ENCODE measurements at places on chromosomes 5 and 9.

DNA sequence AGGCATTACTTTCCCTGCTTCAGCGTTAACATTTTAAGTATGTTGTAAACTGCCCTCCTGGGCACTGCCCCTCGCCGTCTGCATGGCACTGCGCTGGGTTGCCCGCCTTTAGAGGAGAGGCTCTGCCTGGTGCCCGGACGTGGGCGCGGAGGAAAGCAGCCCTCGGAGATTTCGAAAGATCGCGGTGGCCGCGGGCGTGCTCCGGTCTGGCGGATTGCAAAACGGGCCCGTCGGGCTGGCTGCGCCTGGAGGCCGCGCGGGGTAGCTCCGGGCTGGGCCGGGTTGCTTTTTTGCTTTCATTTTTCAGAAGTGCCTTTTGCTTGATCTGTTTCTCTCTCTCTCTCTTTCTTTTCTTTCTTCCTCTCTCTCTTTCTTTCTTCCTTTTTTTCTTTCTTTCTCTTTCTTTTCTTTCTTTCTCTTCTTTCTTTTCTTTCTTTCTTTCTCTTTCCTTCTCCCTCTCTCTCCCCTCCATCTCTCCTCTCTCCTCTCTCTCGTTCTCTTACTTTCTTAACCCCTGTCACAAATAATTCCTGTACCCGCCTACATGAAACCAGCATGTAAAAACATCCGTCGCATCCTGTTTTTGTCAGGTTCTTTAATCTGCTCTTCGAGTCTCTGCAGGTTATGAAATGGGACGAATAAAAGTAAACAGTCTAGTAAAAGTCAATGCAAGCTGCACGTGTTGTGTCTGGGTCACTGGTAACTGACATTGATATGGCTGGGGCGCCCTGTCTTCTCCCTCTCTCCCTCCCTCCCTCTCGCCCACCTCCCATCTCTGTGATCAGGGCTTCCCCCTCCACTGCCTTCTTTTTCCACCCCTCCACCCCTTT lies 1.7 kb downstream of the FST start:
- DNase-seq, result no peak

- no peak for DNase-seq
Observed at GRCh38 chr9:105053209-105053652, 125.3 kb upstream of the ABCA1 start.

DNA sequence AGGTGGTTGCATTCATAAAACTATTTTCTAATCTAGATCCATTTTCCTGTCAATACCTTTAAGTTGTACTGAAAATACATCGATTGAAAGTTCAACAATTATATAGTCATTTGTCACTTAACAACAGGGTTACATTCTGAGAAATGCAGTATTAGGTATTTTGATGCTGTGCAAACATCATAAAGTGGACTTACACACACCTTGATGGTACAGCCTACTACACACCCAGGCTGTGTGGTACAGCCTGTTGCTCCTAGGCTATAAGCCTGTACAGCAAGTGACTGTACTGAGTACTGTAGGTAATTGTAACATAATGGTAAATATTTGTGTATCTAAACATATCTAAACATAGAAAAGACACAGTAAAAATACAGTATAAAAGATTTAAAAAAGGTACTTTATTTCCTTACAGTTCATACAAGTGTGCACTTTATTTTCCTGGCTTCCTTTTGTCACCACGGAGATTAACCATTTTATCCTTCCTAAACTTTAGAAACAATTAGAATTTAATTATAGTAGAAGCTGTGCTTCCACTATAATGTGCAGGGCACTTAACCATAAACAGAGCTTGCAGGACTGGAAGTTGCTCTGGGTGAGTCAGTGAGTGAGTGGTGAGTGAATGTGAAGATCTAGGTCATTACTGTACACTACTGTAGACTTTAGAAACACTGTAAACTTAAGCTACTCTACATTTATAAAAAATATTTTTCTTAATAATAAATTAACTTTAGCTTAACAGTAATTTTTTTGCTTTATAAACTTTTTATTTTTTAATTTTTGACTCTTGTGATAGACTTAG lies 42.9 kb upstream of the MEF2C start:
- no peak for DNase-seq

- no peak for DNase-seq
Observed at GRCh38 chr5:142107736-142108431, 695 bp upstream of the NDFIP1 start.

- no peak for DNase-seq
Observed at GRCh38 chr5:17403695-17404490, 94.1 kb upstream of the TAF11L2 start.

- DNase-seq, result no peak
Observed at GRCh38 chr9:21782205-21782604, 20.2 kb upstream of the MTAP start.

GRCh38 chr5:159402311-159402710 lies 72.0 kb upstream of the IL12B start:
- DNase-seq, result no peak

GRCh38 chr9:133759146-133759900 lies 21.2 kb upstream of the SARDH start:
- DNase-seq, result no peak

DNA sequence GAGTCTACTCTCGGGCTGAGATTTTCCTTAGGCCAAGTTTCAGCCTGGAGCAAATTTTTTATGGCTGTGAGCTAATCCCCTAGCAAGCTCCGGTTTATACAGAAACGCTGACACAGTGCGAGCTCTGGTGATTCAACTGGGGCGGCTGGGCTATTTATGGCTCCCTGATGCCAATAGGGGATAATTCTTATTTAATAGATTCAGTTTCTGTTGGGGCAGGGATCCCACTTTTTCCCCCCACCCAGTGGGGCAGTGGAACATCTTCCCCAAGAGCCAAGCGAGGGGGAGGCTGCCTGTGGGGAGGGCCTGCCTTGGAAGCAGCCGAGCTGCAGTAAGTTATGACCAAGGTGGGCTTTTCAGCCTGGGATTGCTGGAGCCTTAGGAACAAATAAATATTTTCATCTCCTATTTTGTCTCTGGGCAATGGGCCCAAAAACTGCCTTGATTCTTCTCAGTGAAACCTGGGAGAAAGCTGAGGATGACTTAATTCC lies 129.1 kb downstream of the MACROH2A1 start:
- DNase-seq, result no peak

DNA sequence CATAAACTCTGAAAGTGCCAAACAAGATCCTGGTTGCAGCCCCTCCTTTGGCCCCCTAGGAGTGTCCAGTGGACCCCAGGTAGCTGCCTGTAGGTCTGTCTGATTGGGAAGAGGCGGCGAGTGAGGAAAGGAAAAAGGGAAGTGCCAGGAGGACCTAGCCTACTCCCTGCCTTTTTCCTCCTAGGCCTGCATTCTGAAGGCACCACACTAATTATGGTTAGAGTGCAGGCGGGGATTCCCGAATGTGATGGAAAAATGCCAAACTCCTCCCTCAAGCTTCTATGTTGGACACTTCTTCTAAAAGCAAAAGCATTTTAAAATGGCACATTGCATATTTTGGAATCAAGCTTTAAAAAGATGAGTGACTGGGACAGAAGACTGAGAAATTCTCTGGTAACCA lies 83.2 kb upstream of the SMIM15 start:
- DNase-seq, result peak; percentile 27

- no peak for DNase-seq
Observed at GRCh38 chr5:34538026-34538672, 118.0 kb upstream of the RAI14 start.

DNA sequence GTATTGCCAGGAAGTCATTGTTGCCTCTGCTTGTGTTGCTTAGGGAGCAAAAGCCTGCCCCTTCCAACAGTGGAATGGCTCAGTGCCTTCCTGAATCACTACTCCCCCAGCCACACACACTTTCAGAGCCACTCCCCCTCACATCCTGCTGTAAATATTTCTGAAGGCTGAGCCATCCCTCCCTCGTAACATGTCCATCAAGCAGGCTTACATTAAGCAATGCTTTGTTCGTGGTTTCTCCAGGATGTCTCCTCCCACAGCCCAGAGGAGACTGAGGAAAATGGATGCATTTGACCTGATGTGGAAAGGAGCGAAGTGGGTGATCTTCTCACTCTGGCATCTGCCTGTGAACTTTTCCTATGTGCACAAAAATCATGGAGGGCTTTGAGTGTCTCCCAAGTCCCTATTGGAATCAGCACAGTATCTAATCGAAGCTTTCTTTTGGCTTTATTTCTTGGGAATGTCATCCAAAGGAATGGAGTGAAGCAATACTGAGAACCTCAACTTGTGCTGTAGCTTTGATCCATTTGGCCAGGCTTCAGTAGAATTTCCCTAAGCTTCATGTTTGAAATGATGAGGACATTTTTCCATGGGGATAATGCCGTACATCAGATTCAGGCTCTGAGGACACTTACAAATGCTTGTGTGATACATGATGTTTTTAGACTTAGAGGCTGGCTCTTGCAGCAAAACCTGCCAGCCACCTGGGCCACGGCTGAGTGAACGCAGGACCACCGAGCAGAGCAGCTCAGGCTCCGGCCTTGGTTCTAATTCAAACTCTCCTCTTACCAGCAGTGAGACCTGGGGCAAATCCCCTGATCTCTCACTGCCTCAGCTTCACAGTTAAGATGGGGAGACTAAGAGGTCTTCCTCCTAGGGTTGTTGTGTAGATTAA lies 389.1 kb downstream of the ENC1 start:
- no peak for DNase-seq

- no peak for DNase-seq
Observed at GRCh38 chr5:179408611-179409010, 63.4 kb upstream of the ADAMTS2 start.

DNA sequence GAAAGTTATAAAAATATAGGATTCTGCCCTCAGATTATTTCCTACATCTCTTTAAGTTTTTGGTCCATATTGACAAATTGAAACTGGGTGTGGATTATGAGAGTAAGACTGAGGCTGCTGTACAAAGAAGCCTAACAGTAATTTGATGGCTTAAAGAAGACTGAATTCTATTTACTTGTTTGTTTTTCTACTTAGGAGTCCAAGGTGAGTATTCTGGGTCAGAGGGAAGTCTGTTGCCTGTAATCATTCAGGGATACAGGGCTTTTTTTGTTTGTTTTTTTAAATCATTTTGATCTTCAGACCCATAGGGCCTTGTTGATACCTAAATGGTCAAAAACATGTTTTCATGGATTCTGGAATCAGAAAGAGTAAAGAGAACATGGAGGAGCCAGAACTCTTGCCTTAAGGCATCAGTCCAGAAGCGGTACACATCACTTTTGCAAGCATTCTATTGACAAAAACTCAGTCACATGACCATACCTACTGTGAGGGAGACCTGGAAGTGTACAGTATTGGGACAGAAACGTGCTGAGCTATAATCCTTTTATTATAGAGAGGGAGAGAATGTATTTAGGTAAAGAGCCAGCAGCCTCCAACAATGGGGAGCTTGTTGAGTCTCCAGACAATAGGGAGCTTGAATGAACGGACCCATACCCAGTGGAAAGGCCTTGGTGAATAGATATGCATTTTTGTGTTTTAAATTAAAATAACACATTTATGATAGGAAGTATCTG lies 102.7 kb downstream of the LRRC70 start:
- DNase-seq, result no peak

- no peak for DNase-seq
Observed at GRCh38 chr9:117546894-117547678, 132.2 kb upstream of the ASTN2 start.

GRCh38 chr5:173602423-173602822 lies 14.0 kb downstream of the BOD1 start:
- DNase-seq, result no peak

DNA sequence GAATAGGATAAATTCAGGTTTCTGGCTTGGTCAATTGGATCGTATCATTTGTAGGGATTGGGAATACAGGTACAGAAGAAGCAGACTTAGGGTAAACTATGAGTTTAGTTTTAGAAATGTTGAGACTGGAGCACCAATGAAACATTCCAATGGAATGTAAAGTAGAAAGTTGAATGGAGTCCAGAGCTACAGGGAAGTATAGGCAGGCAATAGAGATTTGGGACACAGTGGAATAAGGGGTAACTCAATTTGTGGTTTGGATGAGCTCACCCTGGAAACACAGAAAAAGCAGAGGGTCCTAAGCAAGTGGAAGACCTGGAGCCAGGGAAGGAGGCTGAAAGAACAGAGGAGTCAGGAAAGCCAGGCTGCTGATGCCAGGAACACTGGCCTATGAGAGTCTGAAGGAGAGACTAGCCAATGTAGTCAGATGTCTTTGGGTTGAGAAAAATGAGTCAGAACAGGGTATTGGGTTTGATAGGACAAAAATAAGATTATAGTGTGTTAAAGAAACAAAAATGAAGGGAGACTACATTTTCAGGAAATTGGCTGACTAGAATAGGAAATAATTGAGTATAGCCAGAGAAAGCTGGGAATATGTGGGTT lies 72.8 kb downstream of the STARD4 start:
- DNase-seq, result no peak

DNA sequence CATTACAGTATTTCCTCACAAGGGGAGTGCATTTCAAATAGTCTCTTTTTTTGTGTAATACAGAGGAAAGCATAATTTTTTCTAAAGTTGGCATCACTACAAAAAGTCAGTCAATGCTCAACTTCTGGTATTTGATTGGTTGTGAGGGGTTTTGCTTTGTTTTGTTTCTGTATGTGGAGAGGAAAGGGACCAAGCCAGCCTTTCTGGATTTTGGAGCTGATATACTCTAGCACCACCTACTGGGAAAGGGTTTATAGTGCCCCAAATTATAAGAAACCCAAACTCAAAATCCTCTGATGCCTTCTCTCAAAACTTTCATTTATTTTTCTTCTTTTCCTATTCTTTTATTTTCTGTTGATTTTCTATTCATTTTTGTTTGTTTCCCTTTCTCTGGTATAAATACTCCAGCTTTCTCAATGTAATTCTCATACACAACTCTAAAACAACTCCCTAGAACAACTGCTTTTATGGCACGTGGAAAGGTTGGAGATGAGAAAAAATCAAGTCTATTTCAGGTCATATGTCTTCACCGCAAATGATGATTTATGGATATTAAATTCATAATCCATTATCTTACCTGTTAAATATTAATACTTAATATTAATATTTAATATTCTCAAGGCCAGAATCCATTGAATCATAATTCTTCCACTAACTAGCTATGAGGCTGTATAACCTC lies 69.5 kb upstream of the ANXA1 start:
- peak; percentile 36 for DNase-seq

DNA sequence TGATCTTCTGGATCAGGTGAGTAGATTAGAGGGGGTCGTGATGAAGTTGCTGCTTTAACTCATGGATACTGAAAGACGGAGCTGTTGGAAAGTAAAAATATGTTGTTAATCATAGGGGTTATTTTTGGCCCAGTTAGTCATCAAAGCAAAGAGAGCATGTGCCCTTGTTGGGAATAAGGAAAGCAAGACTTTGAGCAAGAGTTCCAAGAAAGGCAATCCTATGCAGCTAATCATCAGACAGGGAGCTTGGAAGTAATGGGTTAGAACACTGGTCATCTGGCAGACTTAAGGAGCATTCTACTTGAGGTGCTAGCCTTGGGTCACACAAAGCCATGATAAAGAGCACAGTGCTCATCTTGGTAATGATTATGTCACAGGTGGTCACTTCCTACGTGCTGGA lies 18.3 kb downstream of the ASPN start:
- DNase-seq, result no peak

GRCh38 chr5:72951671-72952468 lies 4.0 kb upstream of the FCHO2 start:
- no peak for DNase-seq
